Amygdala (tissue), 56 donors: ENCODE measurements at places on chromosomes 6 and 20.

DNA sequence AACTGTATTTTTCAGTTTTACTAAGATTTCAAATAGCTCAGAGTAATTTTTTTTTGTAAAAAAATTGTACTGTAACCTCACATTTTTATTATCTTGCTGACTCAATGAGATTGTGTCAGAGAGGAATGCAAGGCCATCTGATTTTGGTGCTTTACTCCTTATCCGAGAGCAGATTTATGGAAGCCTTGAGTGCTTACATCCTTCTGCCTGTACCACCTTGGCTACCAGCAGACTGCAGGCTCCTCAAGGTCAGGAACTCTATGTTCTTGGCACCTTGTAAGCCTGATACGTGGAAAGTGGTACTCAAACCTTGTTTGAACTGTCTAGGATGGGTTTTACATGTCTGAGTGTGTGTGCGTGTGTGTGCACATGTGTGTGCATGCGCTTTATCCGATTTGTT, 80.1 kb upstream of the MLIP start:
- DNase-seq, result no peak

- DNase-seq, result no peak
Measured at GRCh38 chr6:31651602-31652191, 764 bp downstream of the BAG6 start.

GRCh38 chr20:17806739-17807441, 107.1 kb downstream of the BANF2 start:
- DNase-seq, result no peak

DNA sequence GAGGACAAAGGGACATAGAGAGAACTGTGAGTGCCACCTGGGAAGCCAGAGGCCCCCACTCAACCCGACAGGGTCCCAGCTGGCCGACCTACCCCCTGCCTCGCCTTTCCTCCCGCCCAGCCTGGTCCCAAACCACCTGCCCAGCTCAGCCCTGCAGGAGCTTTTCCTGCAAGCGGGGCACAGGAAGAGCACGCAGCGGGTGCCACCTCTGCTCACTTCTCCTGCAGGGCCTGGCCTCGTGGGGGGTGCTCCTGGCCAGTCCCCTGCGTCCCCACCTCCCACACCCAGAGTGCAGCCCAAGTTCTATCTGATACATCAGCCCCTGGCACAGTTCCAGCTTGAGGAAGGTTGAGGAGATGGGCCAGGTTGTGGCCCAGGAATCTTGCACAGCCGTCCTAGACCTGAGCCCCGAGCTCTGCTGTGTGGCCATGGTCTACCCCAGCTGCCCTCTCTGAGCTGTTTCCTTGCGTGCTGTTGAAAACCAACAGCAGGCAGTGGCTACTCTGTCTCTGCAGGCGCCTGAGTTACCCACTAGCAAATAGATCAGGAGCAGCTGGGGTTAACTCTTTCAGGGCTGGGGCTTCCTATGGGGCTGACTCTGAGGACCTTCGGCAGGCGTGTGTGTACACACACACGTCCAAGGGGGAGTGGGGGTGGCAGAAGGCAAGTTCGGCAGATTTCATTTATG, 1.7 kb downstream of the NECAB3 start:
- DNase-seq, result no peak

DNA sequence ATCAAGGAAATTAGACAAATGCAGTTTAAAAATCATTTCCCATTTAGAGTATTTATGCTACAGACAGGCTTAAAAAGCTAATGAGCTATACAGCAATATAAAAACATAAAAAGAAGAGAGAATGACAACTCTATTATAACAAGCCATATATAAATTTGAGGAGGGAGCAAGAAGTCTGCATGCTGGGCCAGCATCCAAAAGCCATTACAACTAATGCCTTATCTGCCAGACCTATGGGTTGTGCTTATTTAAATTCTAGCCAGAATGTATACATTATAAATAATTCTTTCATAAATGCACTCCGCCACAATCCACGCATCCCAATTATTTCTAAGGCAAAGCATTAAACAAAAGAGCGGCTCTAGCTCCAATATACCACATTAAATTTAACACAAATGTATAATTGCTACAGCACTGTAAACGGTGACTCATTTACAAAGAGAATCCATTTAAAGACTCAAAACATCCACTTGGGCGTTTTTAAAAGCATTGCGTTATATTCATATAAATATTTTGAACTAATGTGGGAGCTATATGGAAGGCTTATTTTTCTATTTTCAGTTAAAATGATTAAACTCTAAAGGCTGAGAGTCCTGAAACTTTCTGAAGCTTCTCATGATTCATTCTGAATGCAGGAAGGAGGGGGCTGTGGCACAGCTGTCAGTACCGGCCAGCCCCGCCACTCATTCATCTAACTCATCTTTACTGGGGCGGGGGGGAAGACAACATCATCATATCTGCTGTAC, 37.7 kb upstream of the RAB22A start:
- DNase-seq, result peak; percentile 25

DNA sequence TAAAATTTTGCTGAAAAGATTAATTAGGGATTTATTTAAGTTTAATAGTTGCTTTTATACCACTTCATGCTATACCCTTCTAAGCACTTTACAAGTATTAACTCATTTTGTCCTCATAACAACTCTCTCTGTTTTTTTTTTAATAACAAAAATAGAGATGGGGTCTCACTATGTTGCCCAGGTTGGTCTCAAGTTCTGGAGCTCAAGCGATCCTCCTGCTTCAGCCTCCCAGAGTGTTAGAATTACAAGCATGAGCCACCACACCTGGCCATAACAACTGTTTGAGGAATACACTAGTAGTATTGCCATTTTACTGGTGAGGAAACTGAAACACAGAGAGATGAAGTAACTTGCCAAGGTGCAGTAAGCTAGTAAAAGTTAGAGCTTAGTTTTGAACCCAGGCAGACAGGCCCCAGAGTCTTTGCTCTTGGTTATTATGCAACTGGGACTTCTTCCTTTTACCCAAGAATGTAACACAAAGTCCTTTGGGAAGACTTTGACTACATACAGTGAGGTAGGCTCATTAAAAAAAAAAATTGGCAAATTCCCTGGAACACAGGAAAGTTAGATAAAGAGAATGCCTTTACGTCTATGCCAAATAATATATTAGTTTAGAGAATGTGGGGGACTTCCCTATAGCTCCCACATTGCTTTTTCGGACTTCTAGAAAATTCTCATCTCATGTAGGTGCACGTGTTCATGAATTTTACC, 11.4 kb downstream of the ANKS1A start:
- no peak for DNase-seq

DNA sequence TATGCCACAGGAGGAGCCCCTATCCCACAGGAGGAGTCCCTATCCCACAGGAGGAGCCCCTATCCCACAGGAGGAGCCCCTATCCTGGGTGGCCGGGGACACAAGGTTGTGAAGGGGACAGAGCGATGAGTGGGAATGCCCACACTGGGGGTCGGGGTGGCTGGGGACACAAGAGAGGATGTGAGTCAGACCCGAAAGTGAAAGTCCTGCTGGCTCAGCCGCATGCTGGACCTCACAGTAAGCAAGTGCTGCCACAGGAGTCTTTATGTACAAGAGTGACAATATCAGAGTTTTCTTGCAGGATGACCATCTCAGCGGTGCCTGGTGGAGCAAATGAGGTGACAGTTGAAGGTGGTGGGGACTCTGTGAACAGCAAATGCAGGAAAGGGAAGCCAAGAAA, 93.7 kb downstream of the PSMB1 start:
- DNase-seq, result no peak

DNA sequence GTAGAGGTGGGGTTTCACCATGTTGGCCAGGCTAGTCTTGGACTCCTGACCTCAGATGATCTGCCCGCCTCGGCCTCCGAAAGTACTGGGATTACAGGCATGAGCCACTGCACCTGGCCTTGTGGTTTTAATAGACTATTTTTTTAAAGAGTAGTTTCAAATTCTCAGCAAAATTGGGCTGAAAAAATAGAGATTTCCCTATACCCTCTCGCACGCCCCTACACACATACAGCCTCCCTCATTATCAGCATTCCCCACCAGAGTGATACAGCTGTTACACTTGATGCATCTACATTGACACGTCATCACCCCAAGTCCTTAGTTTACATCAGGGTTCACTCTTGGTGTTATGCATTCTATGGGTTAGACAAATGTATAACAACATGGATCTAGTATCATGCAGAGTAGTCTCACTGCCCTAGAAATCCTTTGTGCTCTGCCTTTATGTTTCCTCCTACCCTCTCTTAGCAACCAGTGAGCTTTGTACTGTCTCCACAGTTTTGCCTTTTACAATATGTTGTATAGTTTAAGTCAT, 103.6 kb downstream of the CDYL start:
- no peak for DNase-seq

GRCh38 chr20:35277531-35278395, at the start of gene MMP24OS:
MMP24OS (minus strand) TSS chr20:35278122; CDS start chr20:35277929, 193 bp downstream.
- DNase-seq, result peak; percentile 74

DNA sequence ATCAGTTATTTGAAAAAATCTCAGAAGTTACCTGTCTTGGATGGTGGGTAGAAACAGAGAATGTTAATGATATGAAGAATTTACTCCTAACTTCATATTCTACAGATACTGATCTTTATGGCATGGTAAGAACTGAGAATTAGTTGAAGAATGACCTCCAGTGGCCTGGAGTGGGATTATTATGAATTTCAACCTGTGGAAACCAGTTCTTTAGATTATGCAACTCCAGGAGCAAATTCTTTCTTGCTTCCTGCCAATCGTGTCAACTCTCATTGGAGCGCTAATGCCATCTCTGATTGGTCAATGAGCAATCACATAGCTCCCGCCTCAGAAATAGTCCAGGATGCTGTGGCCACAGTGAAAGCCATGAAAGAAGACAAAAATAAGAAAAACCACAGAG, 40.6 kb downstream of the LYRM2 start:
- no peak for DNase-seq

GRCh38 chr6:53431704-53432103, 83.0 kb upstream of the ELOVL5 start:
- DNase-seq, result no peak

- DNase-seq, result no peak
Measured at GRCh38 chr6:161198176-161198575, 75.7 kb downstream of the AGPAT4 start.

DNA sequence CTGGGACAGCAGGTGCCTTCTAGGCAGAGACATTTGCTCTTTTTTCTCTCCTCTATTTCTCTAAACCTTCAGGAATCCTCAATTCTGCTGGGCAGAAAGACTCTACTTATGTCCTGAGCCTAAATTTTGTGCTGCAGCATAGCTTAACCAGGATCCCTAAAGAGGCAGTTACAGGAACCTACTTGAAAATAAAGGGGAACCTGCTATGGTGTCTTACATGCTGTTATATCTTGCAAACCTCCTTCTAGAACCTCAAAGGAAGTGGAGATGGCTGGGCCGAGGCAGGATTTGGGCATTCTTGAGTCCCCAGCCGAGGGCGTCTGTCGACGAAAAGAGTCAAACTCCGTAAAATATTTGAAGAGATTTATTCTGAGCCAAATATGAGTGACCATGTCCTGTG, 17.1 kb upstream of the GMNN start:
- DNase-seq, result no peak

DNA sequence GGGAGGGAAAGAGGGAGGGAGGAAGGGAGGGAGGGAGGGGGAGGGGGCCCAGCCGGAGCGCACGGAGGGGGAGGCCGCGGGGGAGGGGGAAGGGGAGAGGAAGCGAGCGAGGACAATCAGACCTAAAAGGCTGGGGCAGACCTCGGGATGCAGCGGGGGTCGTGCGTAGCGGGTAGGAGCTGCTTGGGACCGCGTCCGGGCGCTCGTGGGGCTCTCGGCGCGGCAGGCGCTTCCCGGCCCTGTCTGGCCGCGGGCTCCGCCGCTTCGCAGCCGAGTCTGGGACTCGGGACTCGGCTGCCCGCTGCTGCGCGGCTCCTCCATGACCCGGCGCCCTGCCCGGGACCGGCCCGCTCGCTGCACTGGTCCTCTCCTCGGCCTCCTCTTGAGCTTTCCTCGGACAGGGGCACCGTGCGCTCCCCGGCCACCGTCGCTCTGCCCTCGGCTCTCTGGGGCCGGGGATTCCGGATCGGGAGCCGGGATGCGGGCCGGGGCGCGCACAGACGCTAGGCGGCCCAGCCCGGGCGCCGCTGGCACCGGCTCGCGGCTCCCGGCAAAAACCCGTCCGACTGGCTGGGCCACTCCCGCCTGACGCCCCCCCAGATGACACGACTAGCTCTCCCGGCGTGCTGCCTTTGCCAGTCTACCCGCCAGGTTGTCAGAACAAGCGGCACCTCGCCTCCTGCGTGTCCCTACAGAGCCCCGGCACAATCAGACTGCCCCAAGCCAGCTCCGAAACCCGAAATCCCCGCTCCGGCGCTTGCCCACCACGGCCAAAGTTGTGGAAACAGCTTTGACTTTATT, 2.2 kb downstream of the TFAP2A start:
- no peak for DNase-seq

DNA sequence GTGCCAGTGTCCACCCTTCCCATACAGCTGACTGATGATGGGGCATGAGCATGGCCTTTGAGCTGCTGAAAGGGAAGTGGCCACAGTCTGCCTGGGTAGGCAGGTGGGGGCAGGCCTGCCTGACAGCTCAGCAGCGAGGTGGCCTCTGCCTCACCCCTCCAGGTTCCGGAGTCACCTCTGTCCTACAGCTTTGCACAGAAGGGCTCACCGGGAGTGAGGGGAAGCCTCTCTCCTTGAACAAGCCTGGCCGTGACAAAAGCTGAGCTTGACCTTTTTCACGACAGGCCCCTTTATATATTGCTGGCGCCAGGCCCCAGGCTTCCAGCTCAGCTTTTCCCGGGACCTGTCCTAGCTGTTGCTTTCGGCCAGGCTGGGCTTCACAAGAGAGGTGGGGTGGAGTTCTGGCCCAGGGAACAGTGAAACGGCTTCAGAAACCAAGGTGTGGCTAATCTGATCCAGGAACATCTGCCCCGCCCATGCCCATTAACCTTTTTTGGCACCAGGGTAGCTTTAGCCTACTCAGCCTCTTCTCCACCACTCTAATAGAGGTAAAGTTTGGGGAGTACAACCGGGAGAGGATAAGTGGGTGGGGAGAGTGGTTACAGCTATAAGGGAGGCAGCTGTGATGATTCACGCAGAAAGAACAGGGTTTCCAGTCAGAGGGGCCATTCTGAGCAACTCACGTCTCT, 42.9 kb downstream of the C6orf132 start:
- DNase-seq, result no peak

DNA sequence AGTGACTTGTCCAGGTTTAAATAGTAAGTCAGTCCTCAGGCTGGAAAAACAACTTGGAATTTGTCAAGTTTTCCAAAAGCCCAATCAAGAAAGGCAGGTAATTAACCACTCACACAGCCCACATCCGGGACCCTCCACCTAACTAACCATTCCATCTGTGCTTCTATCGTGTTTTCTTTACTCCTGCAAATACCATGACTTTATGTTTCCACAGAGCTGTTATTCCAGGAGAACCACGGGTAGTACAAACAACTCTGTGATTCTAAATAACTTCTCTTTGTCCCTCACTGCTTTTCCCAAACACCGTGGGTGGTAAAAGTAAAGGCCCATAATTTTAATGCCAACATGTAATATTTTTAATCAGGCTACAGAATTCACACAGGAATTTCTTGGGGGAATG, 49.6 kb upstream of the NT5E start:
- no peak for DNase-seq
